D721Med (cell line): ENCODE measurements at places on chromosomes 2 and 18.

GRCh38 chr2:238869293-238870124 is 21.6 kb downstream of the TWIST2 start:
- no peak for DNase-seq

DNA sequence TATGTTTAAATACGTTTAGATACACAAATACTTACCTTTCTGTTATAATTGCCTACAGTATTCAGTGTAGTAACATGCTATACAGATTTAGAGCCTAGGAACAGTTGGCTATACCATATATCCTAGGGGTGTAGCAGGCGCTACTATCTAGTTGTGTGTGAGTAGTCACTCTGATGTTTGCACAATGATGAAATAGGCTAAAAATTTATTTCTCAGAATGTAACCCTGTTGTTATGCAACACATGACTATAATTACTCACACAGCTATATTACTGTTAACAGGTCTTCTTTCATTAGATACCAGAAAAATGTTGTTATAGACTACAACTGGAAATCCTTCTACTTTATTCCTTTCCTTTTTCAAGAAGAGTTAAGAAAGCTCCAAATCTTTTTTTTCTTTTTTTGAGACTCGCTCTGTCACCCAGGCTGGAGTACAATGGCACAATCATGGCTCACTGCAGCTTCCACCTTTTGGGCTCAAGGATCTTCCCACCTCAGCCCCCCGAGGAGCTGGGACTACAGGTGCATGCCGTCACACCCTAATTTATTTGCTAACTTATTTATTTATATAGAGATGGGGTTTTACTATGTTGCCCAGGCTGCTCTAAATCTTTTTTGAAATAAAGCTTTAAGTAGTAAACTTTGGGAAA is 48.5 kb downstream of the C2orf74 start:
- no peak for DNase-seq

- DNase-seq, result no peak
Observed at GRCh38 chr2:197461057-197461456, 7.7 kb downstream of the COQ10B start.

GRCh38 chr2:237298151-237299118 is 115.5 kb downstream of the COL6A3 start:
- DNase-seq, result no peak

GRCh38 chr2:39488450-39488849 is 51.4 kb upstream of the MAP4K3 start:
- DNase-seq, result no peak

DNA sequence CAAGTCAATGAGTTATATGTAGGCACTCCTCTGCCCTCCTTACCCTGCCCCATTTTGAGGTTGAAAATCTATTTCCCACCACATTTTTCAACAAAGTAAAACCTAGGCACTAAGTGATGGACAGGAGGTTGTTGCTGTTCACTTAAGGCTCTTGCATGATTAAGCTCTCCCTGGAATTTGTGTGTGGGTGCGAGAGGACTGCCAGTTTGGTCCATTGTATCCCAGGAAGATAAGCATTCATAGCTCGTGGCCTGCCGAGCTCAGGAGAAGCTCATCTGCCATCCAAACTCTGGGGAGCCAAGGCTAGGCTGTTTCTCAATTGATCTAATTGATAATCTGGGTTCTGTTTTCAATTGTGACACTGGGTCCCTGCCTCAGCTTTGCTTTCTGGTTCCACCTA is 4.7 kb upstream of the MAP4K4 start:
- no peak for DNase-seq

DNA sequence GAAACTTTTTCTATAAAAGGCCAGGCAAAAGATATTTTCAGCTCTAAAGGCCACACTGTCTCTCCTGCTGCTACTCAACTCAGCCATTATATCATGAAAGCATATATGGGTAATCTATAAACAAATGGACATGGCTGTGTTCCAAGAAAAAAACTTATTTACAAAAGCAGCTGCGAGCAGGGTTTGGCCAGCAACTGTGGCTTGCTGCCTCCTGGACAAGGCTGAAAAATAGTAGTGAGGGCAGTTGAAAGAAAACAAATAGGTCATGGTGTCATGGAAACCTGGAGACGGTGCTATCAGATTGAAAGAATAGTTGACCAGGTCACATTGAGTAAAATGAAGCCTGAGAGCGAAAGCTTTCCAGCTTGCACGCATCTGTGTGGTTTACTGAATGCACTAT is 89.2 kb upstream of the LRATD1 start:
- no peak for DNase-seq

DNA sequence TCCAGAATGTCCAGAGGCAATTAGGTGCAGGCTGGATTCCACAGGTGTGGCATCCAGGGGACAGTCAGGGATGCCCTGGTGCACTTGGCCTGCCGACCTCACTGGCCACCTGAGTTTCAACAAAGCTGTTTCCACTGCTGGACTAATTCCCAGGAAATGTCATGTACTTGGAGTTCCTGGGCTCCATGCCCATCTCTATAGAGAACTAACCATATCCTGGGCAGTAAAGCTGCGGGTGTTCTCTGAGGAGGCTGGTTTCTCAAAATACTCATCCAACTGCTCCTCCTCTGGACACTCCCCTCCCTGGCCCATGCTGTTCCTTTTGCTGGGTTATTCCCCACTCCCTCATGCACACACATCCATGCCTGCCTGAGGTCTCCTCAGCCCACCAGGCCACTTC is 161.9 kb upstream of the SKOR2 start:
- DNase-seq, result no peak

GRCh38 chr2:205902041-205902899 is 183.7 kb downstream of the INO80D start:
- DNase-seq, result no peak

GRCh38 chr2:235763816-235764215 is 270.0 kb downstream of the AGAP1 start:
- no peak for DNase-seq

DNA sequence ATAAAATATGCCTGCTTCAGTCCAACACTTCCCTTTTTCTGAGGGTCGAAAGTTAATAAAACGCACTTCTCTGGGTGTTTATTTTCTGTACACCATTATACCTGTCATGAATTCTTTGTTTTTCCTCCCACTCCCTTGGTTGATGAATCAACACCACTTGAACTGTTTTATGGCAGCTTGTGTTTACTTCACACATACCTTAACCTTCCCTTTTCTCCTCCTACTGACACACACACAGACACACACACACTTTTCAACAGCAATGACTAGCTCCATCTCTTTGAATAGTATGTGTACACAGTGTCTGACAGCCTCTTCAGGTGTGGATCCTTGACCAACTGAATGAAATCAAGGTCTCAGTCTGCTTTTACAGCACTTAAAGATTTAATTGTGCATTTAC is 91.3 kb downstream of the SATB2 start:
- DNase-seq, result no peak

DNA sequence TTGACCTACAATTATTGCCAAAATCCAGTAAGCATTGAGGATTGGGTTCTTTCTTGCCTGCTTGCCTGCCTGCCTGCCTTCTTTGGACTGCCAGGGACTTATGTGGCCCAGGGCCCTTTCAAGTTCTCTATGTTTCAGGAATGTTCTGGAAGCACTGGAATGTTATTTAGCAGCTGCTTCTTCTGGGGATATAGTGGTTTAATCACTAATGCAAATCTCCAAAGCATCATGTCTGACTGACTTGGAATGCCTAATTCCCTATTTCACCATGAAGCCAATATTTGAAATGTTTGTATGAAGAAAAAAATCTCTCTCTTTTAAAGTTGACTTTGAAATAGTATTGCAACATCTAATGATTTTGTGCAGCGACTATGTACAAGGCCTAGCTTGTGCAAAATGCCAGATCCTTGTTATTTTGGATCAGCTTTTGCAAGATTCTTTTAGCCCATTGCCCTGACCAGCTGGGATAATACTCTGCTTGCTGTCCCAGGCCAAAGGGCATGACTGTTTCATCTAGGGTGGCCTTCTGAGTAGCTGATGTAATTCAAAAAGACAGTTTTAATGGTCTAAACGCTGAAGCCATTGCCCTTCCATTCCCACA is 204.6 kb downstream of the RND3 start:
- no peak for DNase-seq

DNA sequence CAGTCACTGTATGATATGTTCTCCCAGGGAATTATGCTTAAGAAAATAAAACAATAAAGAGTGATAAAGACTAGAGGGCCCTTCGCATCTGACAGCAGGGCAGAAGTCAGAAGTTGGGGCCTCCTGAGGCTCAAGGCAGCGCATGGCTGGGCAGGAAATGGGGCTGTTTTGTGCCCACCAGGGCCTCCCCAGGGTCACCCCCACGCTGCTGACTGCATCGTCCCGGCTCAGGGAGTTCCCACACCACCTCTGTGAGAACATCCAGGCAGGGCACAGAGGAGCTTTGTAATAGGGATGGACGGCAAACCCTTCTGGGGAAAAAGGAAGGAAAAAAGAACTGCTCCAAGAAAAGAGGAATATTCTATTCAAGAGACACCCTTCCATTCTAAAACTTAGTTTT is 41.2 kb downstream of the PAX3 start:
- DNase-seq, result no peak

DNA sequence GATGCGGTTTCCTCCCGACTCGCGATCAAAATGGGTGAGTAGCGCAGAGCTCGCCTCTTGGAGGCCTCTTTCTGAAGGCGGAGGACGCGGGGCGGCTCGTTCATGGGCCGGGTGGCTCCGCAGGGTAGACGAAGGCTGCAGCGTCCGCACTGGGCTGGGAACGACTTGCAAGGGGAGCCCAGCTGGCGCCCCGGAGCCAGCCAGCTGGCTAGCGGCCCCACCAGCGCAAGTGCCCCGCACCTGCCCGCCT is 328 bp upstream of the PASK start:
- no peak for DNase-seq

GRCh38 chr2:118050386-118050785 is 36.5 kb upstream of the CCDC93 start:
- DNase-seq, result no peak

GRCh38 chr2:200399046-200399445 is 92.6 kb downstream of the SPATS2L start:
- no peak for DNase-seq
